ENCODE measurements at places on chromosomes 1 and 21. TPM values are rescaled to one million over a fixed set of nuclear protein-coding genes. Genes with fewer than 3 reads are reported as not detected.

Gene NLRP3
- total RNA-seq: 0.33 TPM

Gene SEC16B
- total RNA-seq: 0.39 TPM

Gene PCP4
- total RNA-seq: not detected

Gene SYCP1
- not detected for total RNA-seq

DNA sequence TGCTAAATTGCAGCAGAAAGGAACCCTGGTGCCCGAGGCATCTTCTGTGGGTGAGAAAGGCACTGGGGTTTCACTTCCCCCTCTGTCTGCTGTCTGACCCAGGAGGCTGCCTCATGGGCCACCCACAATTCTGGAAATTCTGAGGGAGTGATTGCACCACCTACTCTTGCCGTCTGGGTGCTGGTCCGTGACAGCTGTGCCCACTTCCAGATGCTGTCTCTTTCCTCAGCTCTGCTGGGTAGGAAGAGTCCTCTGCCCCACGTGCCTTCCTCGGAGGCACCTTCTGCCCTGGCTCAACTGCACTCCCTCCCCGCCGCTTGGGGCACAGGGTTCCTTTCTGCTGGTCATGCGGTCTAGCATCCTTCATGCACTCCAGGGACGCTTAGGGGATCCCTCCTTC is 96.3 kb downstream of the ARHGEF10L start:
- no peaks in the 10 kb centered on the region for H3K36me3 ChIP-seq
- H3K4me1 ChIP-seq: peaks cover 5% of the 10 kb centered on the region
- no peak overlapping the region for H3K4me3 ChIP-seq
- no peak overlapping the region for H3K27ac ChIP-seq
- DNase-seq: no peak

GRCh38 chr1:225519166-225519863 is 91.5 kb upstream of the LBR start:
- no peaks in the 10 kb centered on the region for H3K27me3 ChIP-seq
- no peak overlapping the region for H3K4me3 ChIP-seq
- DNase-seq: no peak
- H3K4me1 ChIP-seq: peaks cover 4% of the 10 kb centered on the region
- H3K36me3 ChIP-seq: peaks cover 7% of the 10 kb centered on the region
- no peak overlapping the region for H3K27ac ChIP-seq
